ENCODE measurements at places on chromosomes 11 and 22. TPM values are rescaled to one million over a fixed set of nuclear protein-coding genes. Genes with fewer than 3 reads are reported as not detected.

The HBG2 gene
- total RNA-seq, result not detected

The CTTN gene
- total RNA-seq, result 57.0 TPM

The NXPE4 gene
- not detected for total RNA-seq

The GGT1 gene
- 52.9 TPM for total RNA-seq

DNA sequence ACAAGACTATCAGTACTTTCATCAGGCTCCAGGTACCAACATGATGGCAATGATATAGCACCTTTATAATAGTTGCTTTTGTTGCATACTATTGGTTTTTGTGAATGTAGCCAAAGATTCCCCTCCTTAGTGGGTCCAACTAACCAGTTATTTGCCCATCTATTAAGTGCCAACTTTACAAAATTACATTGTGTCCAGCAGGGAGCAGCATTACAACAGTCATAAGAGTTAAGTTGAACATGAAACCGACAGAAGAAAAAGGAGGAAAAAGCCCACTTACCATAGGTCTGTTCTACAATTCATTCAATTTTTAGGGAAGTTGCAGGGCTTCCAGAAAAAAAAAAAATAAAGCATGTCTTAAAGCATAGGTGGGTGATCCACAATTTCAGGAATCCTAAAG lies 21.6 kb downstream of the IMMP1L start:
- DNase-seq, result peak; percentile 68

GRCh38 chr22:24827296-24827695 lies 21.3 kb downstream of the SGSM1 start:
- no peak for DNase-seq

- no peak for DNase-seq
These were observed 21.8 kb downstream of the MCAM start for GRCh38 chr11:119295178-119295577.

DNA sequence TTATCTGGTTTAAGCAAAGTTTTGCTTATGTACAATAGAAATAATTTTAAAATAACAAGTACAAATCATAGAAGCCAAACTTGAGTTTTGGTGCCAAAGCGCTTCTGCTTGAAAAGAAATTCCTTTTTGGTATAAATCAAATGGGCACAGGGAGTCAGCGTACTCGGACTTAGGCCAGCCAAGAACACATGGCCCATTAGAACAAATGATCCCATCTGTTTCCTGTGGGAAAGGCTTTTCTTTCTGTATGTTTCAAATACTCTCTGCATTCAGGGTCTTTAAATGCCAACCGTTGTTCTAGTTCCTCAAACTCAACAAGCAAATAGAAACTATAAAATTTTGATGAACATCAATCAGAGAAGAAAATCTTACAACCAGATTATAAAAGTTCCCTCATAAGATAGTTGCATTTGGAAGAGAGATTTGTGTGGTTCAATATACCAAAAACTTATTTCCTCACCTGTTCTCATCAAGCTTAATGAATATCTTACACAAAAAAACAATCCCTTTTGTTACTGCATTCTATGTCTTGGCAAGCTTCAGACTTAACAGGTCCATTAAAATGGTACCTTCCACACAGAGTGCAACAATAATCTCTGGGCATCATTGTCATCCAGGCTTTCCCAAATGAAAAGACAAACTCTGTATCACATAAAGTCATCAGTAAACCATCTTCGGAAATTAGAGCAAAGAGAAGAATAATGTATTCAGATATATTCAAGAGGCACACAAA lies 739.8 kb upstream of the API5 start:
- no peak for DNase-seq

DNA sequence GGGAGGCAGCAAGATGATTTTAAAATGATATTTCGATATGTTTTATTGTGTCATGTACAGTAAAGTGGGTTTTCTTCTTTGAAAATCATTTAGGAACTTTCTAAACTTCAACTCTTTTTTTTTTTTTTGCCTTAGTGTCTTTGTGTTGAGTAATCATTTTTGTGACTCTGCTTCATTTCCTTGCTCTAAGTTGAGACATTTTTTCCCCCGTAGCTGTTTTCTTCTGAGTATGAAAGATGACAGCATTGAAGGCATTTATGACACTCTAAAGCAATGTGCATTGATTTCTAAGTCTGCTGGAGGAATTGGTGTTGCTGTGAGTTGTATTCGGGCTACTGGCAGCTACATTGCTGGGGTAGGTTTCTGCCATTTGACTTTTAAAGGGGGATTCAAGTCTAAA lies 23.5 kb downstream of the RRM1 start:
- DNase-seq, result no peak

The OLFML1 gene
- total RNA-seq, result not detected

DNA sequence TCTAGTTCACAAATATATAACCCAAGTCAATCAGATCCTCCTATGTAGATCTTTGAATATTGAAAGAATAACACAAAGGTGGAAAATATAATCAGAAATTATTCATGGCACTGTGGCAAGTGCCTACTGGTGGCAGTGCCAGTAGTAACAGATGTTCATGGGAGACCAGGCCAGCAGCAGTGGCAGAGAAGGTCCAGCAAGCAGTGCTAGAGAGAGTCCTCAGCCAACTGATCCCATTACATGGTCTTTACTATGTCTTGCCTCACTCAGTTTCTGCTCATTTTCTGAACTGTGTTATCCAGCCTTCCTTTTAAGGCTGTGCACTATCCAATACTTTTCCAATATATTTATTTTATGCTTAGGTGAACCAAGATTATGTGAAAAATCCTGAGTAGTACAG lies 124.9 kb downstream of the MRTFA start:
- DNase-seq, result no peak

The SEC14L3 gene
- not detected for total RNA-seq

DNA sequence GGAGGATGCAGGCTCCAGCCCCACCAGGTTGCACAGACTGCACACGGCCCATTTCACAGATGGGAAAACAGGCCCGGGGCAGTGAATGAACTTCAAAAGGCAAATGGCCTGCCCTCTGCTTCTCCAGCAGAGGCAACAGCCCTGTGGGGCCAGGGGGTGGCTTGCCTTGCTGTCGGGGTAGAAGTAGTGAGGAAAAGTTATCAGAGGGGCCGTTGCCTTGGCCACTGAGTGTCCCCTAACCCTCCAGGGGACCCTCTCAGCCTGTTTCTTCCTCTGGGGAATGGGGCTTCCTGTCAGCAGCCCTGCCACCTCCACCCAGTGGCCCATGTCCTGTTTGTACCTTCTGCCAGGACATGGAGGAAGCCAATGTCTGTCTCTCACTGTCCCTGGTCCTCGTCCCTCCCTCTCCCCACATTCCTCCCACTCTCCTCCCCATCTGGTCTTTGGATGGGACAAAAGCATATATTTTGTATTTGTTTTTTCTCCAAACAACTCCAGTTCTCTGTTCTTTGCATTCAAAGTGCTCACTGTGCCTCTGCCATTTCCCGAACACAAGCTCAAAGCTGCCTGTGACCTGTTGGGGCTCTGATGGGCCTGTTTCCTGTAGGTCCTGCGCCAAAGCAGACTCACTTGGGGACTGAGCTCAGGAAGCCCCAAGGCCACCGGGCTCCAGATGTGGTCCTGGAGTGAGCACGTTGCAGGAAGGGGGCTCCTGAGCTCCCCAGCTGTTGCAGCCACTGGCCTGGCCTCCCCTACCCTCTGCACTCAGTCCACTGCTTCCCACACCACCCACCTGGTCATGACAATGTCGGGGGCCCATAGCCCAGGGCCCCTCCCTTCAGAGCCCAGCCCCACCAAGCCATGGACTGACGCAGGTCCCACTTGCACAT lies 9.5 kb downstream of the MAP4K2 start:
- no peak for DNase-seq

DNA sequence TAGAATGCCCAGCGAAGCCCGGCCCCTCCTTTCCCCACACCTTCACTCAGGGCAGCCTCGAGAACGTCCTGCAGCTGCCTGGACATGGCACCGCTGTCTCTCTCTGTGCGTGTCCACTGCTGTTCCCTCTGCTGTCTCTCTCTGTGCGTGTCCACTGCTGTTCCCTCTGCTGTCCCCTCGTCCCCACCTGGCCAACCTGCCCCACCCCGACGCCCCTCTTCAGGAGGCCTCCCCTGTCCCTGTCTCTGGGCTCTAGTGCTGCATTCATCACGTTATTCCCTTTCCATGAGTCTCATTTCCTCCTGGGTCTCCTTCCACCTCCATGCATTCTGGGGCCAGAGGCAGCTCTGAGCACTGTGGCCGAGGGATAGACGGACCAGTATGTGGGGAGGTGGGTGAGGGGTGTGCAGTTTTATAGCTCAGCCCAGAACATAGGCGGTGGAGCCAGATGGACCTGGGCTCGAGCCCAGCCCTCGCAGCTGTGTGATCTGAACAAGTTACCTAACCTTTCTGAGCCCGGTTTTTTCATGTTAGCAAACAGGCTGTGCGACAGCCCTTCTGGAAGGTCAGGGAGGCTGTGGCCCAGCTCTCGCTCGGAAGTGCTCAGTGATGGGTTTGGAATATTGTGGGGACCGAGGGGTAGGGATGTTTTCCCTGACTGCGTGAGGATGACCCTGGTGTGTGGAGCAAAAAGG lies 41.9 kb upstream of the SMIM38 start:
- no peak for DNase-seq

The OR52I2 gene
- total RNA-seq, result not detected

DNA sequence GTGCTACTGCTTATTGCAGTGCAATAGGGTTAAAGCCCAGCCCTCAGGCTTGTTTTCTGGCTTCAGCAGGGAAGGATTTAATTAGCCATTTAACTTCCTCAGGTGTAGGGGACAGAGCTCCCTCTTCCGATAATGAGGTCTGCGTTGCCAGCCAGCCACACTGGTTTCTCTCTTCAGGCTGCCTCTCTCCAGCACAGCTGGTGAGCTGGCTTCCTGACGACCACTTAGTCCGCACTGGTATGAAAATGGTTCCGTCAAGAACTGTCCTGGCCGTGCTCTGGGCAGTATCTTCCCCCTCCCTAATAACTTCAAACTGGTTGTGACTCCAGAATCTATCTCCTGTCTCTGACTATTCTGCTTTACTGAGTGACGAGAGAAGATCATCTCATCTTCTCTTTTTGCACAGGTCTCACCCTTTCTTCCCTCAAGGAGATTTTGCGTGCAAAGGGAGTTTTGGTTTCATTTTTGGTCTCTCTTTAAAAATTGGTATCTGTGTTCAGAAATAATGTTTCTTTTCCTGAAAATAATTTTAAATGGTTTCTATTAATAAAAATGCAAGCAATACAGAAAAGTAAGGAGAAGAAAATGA lies 49.2 kb downstream of the CNTN5 start:
- peak; percentile 55 for DNase-seq

The C11orf97 gene
- not detected for total RNA-seq

DNA sequence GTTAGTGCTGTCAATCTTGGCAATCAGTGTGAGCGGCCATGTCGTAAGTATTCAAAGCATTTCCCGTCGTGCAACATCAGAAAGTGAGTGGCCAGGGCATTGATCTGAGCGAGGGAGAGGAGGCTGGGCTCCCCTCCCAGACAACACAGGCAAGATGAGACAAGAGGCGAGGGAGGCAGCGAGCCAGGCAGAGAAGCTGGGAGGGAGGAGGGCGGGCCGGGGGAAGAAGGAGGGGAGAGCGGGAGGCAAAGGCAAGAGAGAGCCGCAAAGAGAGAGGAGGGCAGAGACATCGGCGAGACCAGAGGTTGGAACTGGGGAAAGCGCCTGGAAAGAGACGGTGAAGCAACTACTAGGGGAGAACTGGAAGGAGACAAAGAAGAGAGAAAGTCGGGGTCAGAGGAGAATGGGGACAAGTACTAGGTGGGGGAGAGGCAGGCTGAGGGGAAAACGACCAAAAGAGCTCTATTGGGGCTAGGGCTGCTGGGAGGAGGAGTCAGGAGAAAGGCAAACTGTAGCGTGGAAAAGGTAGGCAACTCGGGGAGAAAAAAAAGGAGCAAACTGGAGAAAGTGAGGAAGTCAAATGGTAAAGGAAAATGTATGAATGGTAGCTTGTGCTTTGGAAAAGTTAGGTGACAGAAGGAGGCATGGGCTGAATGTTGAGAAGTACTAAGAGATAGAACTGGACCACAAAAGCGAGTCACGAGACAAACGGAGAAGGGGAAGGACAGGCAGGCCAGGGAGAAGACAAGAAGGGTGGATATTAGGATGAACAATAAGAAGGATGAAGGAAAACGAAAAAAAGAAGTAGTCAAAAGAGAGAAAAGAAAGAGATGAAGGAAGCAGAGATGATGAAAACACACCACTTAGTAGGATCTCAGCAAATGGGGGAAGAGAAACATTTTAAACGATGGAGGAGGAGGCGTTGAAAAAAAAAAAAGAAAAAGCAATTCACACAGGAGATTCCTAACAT lies 130.5 kb upstream of the C11orf58 start:
- DNase-seq, result no peak

The MOGAT2 gene
- not detected for total RNA-seq

DNA sequence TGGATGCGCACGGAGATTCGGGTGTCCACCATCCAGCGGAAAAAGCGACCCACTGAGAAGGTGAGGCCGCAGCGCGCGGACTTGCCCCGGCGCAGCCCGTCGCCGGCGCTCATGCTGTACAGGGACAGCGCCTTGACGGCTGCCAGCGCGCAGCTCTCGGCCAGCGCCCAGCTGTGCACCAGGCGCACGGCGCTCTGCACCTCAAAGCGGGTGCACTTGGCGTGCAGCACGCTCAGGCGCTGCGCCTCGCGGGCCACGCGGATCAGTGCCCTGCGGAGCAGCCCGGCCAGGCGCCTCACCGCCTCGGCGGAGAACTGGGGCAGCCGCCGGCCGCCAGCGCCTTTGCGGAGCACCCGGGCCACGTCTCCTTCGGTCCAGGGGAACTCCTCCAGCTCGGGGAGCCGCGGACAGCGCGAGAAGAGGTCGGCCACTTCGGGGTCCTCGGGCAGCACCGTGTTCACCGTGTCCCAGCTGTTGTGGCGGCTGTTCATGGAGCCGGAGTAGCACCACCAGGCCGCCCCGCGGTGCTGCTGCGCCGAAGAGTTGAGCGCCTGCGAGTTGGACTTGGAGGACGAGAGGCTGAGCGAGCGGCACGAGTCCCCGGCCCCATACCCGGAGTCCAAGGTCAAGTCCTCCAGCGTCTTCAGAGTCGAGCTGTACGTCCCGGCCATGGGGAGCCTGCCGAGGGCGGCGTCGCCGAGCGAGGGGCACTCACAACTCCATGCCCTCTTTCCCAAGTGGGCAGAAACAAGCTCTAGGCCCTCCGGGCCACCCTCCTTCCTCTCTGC lies 703 bp downstream of the ABTB2 start:
- DNase-seq, result peak; percentile 86

- no peak for DNase-seq
These were observed 11.5 kb downstream of the ZDHHC5 start for GRCh38 chr11:57679396-57679795.

The MRGPRE gene
- total RNA-seq, result not detected

GRCh38 chr22:32682990-32683389 lies 118.5 kb upstream of the TIMP3 start:
- no peak for DNase-seq

GRCh38 chr11:86678296-86678695 lies 5.9 kb upstream of the ME3 start:
- no peak for DNase-seq

- DNase-seq, result no peak
These were observed 249.1 kb downstream of the CTTN start for GRCh38 chr11:70647188-70648166.

GRCh38 chr11:120919045-120919444 lies 104.9 kb upstream of the TBCEL start:
- no peak for DNase-seq

GRCh38 chr11:79561496-79561895 lies 120.7 kb upstream of the TENM4 start:
- no peak for DNase-seq
